ENCODE measurements at places on chromosomes 1 and 21.

DNA sequence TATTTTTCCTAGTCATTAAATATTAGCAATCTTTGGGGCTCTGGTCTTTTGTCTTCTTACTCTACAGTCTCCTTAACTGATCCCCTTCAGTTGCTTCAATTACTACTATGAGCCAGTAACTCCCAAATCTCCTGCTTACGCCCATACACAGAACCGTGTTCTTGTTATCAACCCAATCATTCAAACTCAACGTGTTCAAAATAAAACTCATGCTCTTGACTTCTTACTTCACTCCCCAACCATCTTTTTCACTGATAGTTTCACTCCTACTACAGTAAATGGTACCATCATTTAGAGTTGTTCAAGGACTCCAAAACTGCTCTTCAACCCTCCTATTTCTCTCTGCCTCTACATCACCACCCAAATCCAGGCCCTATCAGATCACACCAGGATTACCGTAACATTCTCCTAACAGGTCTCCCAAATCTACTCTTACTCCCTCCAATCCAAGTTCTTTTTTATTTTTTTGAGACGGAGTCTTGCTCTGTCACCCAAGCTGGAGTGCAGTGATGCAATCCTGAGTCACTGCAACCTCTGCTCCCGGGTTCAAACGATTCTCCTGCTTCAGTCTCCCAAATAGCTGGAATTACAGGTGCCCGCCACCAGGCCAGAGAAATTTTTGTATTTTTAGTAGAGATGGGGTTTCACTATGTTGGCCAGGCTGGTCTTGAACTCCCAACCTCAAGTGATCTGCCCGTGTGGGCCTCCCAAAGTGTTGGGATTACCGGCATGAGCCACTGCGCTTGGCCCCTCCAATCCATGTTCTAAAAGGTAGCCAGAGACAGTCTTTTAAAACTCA lies 3.0 kb downstream of the YARS1 start:
- H3K27ac ChIP-seq = peak overlapping the region; percentile 29
- H3K4me3 ChIP-seq = peak overlapping the region; percentile 97
- no peak for DNase-seq
- H3K27me3 ChIP-seq = no peaks in the 10 kb centered on the region
- peaks cover 59% of the 10 kb centered on the region for H3K36me3 ChIP-seq
- H3K4me1 ChIP-seq = peaks cover 65% of the 10 kb centered on the region

GRCh38 chr1:232899839-232900238 lies 50.6 kb upstream of the NTPCR start:
- no peak overlapping the region for H3K27ac ChIP-seq
- peaks cover 2% of the 10 kb centered on the region for H3K27me3 ChIP-seq
- H3K4me1 ChIP-seq = peaks cover 34% of the 10 kb centered on the region
- no peak for DNase-seq

DNA sequence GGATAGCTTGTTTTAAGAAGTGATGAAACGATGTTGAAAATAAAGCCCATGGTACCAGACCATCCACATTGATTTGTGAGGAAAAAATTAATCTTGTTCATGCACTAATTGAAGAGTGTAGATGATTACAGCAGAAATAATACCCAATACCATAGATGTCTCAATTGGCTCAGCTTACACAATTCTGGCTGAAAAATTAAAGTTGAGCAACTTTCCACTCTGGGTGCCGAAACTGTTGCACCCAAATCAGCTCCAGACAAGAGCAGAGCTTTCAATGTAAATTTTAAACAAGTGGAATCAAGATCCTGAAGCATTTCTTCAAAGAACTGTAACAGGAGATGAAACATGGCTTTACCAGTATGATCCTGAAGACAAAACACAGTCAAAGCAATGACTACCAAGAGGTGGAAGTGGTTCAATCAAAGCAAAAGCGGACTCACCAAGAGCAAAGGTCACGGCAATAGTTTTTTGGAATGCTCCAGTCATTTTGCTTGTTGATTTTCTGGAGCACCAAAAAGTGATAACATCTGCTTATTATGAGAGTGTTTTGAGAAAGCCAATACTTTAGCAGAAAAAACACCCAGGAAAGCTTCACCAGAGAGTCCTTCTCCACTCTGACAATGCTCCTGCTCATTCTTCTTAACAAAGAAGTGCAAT lies 16.1 kb upstream of the KCNA3 start:
- no peak overlapping the region for H3K4me3 ChIP-seq
- peaks cover 4% of the 10 kb centered on the region for H3K4me1 ChIP-seq
- H3K27me3 ChIP-seq = peaks cover 12% of the 10 kb centered on the region

- no peaks in the 10 kb centered on the region for H3K4me1 ChIP-seq
- no peak overlapping the region for H3K27ac ChIP-seq
- H3K4me3 ChIP-seq = no peak overlapping the region
- H3K27me3 ChIP-seq = no peaks in the 10 kb centered on the region
- no peaks in the 10 kb centered on the region for H3K36me3 ChIP-seq
These were observed 330.0 kb upstream of the DEPDC1 start for GRCh38 chr1:68826836-68827235.

DNA sequence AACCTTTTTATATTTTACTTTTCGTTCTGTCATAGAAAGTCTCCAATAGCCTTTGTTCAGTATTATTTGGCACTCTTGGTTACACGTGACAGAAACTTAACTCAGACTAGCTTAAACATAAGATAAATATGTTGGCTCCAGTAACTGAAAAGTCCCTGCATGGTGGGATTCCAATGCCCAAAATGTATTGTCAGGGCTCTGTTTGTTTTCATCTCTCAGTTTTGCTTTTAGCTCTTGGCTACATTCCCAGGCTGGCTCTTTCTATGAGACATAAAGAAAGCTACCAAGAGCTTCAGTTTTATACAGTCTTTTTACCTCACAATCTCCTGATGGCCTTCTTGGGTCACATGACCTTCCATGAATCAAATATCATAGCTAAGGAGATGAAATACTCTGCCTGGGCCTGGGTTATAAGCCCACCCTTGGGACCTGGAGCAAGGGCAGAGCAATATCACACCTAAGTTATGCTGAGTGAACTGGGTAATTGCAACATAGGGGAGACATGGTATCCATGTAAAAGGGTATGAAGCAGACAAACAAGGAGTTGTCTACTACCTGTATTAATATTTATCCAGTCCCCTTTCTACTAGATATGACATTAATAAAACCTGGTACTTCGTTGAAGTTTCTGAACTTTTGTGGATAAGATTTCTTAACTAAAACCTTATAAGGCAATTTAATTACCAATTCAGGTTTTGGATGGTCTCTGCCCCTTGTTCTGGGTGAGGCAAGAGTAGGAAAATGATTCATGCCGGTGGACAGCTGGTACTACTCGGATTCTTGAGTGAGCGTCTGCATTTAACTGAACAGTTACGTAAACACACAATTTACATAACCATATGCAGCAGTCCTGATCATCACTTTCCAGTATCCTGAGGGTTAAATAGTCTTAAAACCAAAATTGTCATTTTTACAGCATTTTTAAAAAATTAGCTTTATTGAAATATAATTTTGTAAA lies 442.3 kb downstream of the GPATCH2 start:
- H3K27me3 ChIP-seq = no peaks in the 10 kb centered on the region
- no peaks in the 10 kb centered on the region for H3K36me3 ChIP-seq
- H3K27ac ChIP-seq = no peak overlapping the region
- DNase-seq = no peak

- no peaks in the 10 kb centered on the region for H3K36me3 ChIP-seq
- peaks cover 4% of the 10 kb centered on the region for H3K27me3 ChIP-seq
- no peak overlapping the region for H3K27ac ChIP-seq
- no peaks in the 10 kb centered on the region for H3K4me1 ChIP-seq
- no peak for DNase-seq
These were observed 13.4 kb upstream of the UAP1 start for GRCh38 chr1:162548170-162548569.

- H3K27ac ChIP-seq = no peak overlapping the region
- peaks cover 3% of the 10 kb centered on the region for H3K36me3 ChIP-seq
- H3K4me3 ChIP-seq = no peak overlapping the region
- H3K4me1 ChIP-seq = no peaks in the 10 kb centered on the region
- no peaks in the 10 kb centered on the region for H3K27me3 ChIP-seq
These were observed 277.1 kb downstream of the AKT3 start for GRCh38 chr1:243572940-243573339.

DNA sequence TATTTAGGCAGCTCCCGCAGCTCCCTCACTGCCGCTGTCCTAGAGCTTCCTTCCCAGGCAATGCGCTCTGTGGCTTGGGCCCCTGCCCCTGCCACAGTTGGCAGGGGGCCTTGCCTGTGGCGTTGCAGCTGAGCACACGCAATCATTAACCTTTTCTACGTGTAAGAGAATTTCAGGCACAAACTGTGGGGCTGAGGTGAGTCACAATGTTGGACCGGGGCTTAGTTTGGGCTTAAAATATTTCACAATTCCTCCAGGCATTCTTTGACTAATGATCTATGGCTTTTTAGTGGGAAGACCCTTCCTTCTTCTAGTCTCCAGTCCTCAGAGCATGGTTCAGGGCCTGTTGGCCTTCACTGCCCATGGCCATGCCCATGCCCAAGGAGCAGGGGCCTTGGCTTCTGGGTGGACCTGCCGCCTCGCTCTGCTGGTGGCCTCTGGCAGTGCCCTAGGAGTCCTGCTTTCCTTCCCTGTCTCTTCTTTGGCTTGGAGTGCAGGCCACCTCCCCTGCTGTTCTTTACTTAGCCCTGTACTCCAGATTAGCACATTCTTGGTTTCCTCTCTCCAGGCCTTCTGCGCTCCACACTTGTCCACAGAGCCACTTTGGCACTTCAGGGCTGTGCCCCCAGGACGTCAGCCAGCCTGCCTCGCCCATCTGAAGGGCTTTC lies 39.2 kb downstream of the MAPKAPK2 start:
- peaks cover 68% of the 10 kb centered on the region for H3K4me1 ChIP-seq
- H3K36me3 ChIP-seq = peaks cover 7% of the 10 kb centered on the region
- H3K4me3 ChIP-seq = no peak overlapping the region
- H3K27ac ChIP-seq = peak overlapping the region; percentile 2
- no peaks in the 10 kb centered on the region for H3K27me3 ChIP-seq

- peaks cover 18% of the 10 kb centered on the region for H3K4me1 ChIP-seq
- H3K27me3 ChIP-seq = peaks cover 11% of the 10 kb centered on the region
- no peak overlapping the region for H3K4me3 ChIP-seq
- DNase-seq = no peak
These were observed 7.2 kb upstream of the XCL2 start for GRCh38 chr1:168550971-168551370.

GRCh38 chr1:151372058-151372934 lies at the start of gene SELENBP1:
Gene SELENBP1, minus strand, starts transcription at chr1:151372705. Its CDS starts 64 bp downstream, at chr1:151372641.
- DNase-seq = no peak
- H3K27me3 ChIP-seq = peaks cover 4% of the 10 kb centered on the region
- H3K36me3 ChIP-seq = no peaks in the 10 kb centered on the region
- peaks cover 5% of the 10 kb centered on the region for H3K4me1 ChIP-seq

GRCh38 chr1:87108814-87109411 lies 194.5 kb downstream of the HS2ST1 start:
- H3K27me3 ChIP-seq = no peaks in the 10 kb centered on the region
- no peak overlapping the region for H3K27ac ChIP-seq
- DNase-seq = no peak
- H3K36me3 ChIP-seq = no peaks in the 10 kb centered on the region

- no peaks in the 10 kb centered on the region for H3K27me3 ChIP-seq
- no peak overlapping the region for H3K4me3 ChIP-seq
- H3K36me3 ChIP-seq = no peaks in the 10 kb centered on the region
- no peak for DNase-seq
These were observed 32.1 kb upstream of the CLIC4 start for GRCh38 chr1:24713176-24713575.

DNA sequence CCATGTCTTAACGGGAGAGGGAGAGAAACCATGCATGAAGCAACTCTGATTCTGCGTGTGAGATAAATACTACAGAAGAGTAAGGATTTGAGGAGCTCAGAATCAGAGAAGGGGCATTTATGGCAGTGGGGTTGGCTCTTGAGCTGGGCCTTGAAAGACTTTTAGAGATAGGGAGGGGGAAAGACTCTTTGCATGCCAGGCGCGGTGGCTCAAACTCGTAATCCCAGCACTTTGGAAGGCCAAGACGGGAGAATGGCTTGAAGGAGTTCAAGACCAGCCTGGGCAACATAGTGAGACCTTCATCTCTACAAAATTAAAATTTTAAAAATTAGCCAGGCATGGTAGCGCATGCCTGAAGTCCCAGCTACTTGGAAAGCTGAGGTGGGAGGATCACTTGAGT lies 672 bp downstream of the ARMH1 start:
- peak overlapping the region; percentile 79 for H3K27ac ChIP-seq
- H3K36me3 ChIP-seq = peaks cover under 1% of the 10 kb centered on the region
- DNase-seq = no peak
- H3K27me3 ChIP-seq = no peaks in the 10 kb centered on the region
- H3K4me3 ChIP-seq = peak overlapping the region; percentile 80

DNA sequence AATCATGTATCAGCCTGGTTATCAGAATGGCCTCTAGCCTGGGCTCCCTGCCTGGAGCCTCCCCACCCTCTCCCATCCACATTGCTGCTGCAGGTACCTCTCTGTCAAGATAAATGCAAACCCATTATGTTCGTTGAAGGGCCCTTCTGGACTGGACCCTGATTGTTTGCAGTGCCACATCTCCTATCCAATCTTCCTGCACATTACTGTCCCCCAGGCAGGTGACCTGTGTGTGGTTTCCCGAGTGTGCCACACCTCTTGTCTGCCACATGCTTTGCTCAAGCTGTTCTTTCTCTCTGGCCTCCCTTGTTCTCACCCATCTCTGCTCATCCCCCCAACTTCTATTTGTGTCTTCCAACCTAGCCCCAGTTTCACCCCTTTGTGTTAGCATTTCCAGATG lies 32.4 kb downstream of the IER5 start:
- peaks cover 16% of the 10 kb centered on the region for H3K4me1 ChIP-seq
- H3K36me3 ChIP-seq = no peaks in the 10 kb centered on the region
- H3K4me3 ChIP-seq = no peak overlapping the region
- peaks cover 9% of the 10 kb centered on the region for H3K27me3 ChIP-seq

DNA sequence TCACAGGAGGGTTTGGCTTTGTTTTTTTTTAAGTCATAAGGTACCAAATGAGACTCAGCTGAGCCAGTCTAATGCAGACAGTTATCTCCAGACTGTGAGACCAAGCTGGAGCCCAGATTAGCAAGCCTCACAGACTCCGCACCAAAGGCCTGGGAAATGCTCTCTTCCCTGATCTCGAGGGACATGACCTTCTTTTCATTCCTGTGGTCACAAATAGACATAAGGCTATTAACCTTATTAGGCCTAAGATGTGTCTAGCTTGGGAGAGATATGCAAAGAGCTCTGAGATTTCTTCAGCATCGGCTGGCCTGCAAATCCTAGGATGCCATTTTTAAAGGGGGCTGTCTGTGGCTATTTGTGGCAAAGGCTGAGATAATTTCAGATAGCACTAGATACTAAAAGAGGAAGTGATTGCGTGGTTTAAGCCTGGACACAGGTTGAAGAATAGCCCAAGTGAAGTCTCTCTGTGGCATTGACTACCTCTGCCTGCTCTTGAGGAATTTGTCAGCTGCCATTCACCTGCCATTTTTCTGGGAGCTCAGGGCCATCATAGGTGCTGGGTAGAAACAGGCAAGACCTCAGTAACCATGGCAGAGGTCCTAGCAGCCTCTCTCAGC lies 301.3 kb downstream of the SIPA1L2 start:
- peaks cover 2% of the 10 kb centered on the region for H3K27me3 ChIP-seq
- no peaks in the 10 kb centered on the region for H3K4me1 ChIP-seq
- DNase-seq = no peak
- no peaks in the 10 kb centered on the region for H3K36me3 ChIP-seq
